ENCODE measurements at places on chromosomes 1 and 21.

DNA sequence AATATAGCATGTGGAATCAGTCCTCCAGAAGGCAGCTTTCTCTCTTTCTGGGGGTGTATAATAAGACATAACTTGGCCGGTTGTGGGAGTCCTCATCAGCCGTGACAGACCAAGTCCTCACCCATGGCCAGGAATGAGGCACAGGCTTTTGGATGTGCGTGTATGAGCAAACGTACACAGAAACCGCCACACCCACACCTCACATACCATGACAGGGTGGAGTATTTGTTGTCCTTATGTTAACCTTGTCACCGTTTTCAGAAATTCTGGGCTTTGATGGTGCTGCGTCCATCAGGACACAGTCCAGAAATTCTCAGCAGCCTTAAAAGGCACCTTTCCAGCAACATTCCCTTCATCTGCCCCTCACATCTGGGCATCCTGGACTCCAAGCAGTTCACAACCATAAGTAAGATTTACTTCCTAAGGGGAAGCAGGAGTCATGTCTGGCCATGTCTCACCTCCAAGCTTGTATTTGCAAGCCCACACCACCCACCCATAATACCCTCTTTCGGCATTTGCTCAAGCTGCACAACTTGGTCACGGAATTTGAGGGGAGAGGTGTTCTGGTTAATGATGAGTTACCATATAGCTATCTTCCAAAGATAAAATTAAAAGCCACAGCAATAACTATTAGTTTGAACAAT is 12.4 kb downstream of the C1orf116 start:
- DNase-seq, result no peak

GRCh38 chr1:29541631-29542030 is 305.3 kb downstream of the PTPRU start:
- DNase-seq, result no peak

- no peak for DNase-seq
These were observed 86.1 kb upstream of the S1PR1 start for GRCh38 chr1:101150670-101151069.

- no peak for DNase-seq
These were observed 9.5 kb upstream of the SLC19A2 start for GRCh38 chr1:169495046-169495775.

- no peak for DNase-seq
These were observed 7.9 kb downstream of the WASF2 start for GRCh38 chr1:27481994-27482620.

DNA sequence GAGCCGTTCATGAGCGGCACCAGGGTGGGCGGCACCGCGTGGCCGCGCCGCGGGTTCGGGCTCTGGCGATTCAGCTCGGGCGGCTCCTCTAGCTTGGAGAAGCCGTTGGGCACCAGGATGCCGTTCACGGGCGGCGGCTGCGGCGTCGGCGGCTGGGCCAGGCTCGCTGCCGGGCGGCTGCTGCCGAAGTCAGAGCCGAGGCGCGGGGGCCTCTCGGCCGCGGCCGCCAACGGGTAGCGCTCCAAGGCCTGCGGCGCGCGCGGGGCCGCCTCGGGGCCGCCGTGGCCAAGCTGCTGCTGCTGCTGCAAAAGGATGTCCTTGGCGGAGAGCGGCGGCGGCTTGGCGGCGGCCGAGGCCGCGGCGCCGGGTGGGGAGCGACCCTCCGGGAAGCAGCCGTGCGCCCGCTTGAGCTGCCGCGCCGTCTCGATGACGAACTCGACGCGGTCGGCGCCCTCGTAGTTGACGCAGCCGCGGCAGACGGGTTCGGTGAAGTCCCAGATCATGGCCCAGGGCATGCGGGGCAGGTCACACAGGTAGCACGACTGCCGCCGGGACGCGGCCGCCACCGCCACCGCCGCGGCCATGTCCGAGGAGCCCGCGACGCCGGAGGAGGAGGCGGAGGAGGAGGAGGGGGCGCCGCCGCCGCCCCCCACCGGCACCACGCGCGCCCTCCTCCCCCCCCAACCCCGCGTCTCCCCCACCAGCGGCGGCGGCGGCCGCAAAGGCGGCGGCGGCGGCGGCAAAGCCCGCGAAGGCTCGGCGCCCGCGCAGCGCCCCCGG is 877 bp downstream of the IRF2BP2 start:
- no peak for DNase-seq

DNA sequence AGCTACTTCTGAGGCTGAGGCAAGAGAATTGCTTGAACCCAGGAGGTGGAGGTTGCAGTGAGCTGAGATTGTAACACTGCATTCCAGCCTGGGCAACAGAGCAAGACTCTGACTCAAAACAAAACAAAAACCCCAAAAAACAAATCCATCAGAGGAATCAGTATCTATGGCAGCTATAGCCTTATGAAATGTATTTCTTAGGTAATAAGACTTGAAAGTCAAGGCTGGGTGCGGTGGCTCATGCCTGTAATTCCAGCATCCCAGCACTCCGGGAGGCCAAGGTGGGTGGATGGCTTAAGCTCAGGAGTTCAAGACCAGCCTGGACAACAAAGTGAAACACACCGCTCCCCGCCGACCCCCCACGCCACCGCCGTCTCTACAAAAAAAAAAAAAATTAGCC is 31.1 kb upstream of the EYA3 start:
- no peak for DNase-seq

- DNase-seq, result no peak
These were observed 2.2 kb upstream of the PRKCZ start for GRCh38 chr1:2047749-2048729.

GRCh38 chr1:211024901-211025300 is 109.0 kb downstream of the KCNH1 start:
- no peak for DNase-seq

- DNase-seq, result no peak
These were observed 141.9 kb upstream of the TNR start for GRCh38 chr1:175885326-175885725.

GRCh38 chr1:177817937-177818875 is 151.7 kb downstream of the SEC16B start:
- peak; percentile 13 for DNase-seq

GRCh38 chr21:42495027-42495426 is 997 bp downstream of the RSPH1 start:
- DNase-seq, result no peak

Measured in GM12864 (cell line).